CD4-positive, alpha-beta T cell treated with Interleukin-6 for 4 hours (primary cell): ENCODE measurements at places on chromosomes 4 and X.
A peak's percentile ranks its signal among the peaks of the same experiment; 100 is the strongest.

DNA sequence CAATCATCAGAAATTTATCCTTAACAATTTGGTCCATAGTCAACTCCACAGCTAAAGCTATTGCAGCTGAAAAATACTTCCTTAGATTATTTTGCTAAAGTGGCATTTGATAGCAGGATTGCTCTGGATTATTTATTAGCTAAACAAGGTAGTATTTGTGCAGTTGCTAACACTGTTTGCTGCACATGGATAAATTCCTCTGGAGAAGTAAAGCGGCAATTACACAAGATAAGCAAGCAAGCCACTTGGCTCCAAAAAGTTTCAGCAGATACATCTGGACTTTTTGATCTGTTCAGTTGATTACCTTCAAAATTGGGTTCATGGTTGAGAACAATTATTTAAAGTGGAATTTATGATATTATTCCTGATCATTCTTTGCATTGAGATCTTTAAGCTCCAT is 971.5 kb downstream of the C4orf33 start:
- DNase-seq = no peak

DNA sequence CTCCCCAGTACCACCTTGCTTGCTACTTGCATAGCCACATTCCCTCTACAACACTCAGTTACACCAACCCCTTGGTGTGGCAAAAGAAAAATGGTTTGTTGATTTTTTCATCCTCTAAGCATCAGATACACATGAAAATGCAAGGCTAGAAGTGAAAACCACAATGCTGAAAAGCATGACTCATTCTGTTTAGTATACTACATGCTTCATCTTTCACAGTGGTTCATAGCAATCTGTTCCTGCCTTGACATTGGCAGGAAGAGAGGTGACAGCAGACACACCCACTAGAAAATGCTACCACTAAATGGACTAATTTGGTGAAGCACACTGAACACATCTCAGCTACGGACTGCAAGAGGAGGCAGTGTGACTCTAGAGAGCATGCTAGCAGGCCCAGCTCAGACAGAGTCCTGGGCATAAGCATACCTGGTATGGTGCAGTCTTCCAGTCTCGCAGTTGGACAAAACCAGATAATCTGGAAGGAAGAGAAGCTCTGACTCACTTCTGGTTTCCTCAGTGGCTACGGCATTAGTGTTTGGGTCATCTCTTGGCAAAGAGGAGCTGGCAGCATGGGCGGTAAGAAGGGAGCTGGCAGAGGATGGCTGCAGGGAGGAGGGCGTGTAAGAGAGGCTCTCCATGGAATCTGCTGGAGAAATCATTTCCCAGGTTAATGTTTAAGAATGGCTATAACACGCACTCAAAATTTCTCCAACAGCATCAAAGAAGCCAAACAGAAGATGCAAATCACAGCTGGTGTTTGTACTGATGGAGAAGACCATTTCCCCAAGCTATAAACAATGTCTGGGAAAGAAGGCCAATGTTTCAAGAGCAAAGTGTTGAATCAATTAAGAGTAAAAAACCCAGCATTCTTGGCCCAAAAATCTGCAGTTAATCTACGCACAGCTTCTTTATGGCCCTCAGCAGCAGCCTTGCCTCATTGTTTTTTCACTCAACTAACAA is 37.8 kb downstream of the GAB3 start:
- DNase-seq = peak; percentile 40

DNA sequence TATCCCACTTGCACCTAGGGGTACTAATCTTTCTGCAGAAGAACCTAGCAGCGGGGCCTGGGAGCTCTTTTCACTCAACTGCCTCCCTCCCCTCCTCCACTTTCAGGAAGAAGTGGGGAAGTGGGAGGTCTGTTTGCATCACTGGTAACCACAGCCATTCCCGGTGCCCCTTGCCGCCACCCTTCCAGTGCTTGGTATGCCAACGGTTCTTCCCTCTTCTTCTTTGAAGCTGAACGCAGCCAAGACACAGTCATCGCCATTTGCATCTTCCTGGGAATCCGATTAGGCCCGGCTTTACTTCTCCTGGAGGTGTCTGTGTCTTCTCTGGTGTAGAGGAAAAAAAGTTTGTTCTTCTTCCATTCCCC is 47.2 kb upstream of the RBPJ start:
- no peak for DNase-seq

GRCh38 chr4:125084608-125085007 is 230.1 kb upstream of the FAT4 start:
- DNase-seq = no peak

GRCh38 chrX:25052798-25053534 is 37.2 kb upstream of the ARX start:
- DNase-seq = no peak

- DNase-seq = peak; percentile 24
These were observed 21.0 kb upstream of the TMSB15B start for GRCh38 chrX:103941201-103941975.

DNA sequence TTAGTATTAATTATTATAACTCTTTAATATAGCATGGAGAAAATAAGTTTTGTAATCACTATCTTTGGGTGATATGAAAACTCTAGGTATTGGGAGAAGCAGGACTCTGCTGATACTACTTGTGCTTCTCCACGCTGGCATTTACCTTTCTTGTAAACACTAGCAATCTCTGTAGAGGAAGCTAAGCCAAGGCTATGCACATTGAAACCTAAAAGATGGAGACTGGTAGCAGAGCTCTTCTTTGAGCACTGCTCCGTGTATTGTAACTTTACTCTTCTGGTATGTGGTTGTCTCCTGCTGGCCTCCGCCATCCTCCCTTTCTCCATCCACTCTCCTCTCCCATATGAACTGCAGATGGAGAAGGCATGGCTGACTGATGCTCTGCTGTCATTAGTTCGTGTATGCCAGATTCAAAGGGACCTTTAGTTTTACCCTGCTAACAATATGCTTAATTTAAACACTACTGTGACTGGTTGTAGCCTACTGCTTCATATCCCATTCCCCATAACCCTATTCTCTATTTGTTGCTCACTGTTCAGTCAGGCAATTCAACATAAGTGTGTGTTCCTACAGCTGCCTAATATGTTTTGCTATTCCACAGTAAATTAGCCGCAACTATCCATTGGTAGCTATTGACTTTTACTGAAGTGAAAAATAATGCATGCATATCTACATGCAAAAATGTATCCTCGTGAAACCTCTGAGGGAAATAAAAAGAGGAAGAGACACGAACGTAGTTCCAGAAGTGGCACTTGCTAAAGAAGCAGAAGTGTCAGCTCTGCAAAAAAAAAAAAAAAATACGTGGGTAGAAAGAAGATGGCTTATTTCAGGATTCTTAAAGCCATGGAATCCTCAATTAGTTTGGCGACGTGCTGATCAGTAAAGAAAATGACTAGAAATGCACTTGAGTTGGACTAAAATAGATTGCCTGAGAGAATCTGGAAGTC is 55.6 kb upstream of the CCSER1 start:
- no peak for DNase-seq

- DNase-seq = no peak
These were observed 15.6 kb downstream of the PGK1 start for GRCh38 chrX:78119521-78120227.

- no peak for DNase-seq
These were observed 129.8 kb downstream of the TBCK start for GRCh38 chr4:106186201-106186600.

GRCh38 chr4:77022560-77023179 is 53.1 kb downstream of the CCNI start:
- DNase-seq = no peak

DNA sequence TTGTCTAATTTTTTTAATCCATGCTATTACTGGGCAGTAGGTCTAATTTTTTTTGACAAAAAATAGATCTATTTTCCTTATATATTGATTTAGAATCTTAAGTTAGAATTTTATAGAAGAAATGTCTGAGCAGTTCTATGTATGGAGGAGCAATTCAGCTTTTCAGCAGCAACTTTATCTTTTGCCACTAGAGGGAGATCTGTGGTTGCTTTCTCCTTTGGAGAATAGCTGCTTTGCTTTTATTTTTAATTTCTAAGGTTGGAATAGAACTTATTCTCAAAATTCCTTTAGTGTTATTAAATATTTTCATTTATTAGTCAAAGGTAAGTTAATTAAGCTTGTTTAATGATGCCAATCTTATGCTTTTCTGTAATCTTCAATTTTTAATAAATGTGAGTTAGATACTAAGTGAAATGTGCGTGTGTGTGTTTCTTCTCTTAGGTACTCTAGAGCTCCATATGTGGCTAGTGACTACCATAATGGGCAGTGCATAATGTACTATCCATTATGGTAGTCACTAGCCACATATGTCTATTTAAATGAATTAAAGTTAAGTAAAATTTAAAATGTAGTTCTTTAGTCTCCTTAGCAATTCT is 29.3 kb downstream of the FAM199X start:
- DNase-seq = no peak

DNA sequence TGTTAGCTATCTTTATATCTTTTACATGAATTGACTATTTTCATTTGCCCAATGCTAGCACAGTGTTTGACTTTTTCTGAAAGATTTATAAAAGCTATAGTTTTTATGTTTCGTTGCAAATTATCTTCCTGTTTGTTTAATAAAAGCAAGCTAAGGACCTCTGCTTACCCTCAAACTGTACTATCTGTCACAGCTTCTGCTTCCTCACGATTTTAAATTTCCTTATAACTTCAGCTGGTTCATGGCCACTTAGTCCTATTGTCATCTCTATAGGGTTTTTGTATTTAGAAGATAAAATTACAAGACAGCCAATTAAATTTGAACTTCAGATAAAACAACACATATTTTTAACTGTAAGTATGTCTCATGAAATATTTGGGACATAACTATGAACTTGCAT is 494.0 kb downstream of the PDGFC start:
- DNase-seq = no peak

GRCh38 chr4:118762730-118763477 is 73.0 kb downstream of the SEC24D start:
- DNase-seq = no peak

GRCh38 chrX:19630776-19631707 is 115.7 kb upstream of the MAP3K15 start:
- no peak for DNase-seq

DNA sequence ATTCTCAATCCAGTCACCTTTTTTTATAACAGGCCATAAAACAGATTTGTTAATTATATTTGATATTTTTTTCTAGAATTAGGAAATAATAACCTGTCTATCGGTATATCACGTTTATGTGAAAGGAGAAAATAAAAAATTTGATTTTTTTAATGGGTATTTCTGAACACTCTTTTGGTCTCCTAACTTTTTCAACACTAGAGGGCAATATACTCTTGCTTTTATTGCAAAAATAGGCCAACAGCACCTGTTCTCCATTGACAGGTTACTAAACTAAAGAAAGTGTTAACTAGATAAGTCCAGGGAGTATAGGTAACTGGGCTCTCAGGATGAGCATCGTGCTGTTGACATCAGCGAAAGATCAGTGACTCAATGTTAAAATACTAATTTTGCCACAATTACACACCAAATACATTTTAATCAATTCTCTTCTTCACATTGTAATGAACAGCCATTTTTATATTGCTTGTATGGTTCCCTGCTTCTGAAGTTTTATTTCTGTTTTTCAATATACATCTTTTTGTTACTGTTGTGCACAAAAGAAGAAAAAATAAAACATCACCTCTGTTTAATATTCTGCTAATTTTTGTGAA is 22.8 kb downstream of the NDST4 start:
- no peak for DNase-seq

DNA sequence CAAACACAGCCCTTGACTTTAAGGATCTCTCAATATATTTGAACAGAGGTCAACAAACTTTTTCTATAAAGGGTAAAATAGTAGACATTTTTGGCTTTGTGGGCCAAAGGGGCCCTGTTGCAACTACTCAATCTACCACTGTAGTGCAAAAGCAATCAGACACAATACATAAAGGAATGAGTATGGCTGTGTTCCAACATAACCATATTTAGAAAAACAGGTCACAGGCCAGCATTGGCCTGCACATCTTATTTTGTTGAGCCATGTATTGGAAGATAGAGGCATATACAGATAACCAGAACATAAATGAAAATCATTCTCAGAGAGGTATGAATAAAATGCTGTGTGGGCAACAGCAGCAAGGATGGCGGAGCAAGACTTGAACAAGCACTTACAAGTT is 49.8 kb downstream of the MID1 start:
- no peak for DNase-seq

DNA sequence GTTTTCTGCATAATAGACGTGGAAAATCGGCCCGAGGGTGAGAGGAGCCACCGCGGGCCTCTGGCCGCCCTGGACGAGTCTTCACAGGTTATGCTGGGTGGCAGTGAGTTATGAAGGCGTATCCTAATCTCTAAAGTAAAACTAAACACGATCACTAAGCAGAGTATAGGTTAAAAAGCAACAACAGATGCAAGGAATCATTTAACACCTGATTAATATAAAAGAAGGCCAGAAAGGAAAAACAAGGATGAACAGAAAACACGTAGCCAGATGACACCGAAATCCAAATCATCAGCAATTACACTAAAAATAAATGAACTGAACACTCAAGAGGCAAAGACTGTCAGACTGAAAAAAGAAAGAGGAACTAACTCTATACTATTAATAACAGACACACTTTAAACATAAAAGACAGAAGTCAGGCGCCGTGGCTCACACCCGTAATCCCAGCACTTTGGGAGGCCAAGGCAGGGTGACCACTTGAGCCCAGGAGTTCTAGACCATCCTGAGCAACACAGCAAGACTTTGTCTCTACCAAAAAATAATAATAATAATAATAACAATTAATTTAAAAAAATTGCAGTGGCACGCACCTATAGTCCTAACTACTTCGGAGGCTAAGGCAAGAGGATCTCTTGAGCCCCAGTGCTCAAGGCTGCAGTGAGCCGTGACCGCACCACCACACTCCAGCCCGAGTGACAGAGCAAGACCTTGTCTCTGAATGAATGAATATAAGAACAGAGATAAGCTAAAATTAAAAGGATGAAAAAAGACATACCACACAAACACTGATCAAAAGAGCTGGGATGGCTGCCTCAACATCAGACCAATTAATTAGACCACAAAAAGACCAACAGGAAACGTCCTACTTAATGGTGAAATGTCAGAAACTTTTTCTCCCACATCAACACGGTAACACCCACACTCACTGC is 30.0 kb downstream of the CTBP1 start:
- no peak for DNase-seq

DNA sequence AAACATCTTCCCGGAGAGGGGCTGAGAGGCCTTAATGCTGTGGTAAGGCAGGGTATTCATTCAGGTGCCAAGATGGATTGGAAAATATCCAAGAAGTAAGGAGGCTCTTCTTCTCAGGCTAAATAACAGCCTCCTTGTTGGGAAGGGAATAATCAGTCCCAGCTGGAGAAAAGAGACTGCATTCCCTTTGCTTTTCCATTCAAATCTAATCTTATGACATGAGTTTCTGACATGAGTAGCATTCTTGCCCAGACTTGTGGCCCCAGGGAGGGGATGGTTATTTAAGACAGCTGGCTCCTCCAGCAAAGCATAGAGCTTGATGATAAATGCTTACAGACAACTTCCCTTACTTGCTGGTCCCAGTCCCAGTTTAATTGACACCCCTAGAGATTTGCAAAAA is 98.3 kb downstream of the DCLK2 start:
- DNase-seq = no peak

GRCh38 chr4:34281826-34282225 is 1962.5 kb downstream of the ARAP2 start:
- DNase-seq = no peak
